Astrocyte (in vitro differentiated cells and primary cell): ENCODE measurements at places on chromosomes 7 and 10. TPM values are rescaled to one million over a fixed set of nuclear protein-coding genes. Genes with fewer than 3 reads are reported as not detected.

GRCh38 chr7:6576024-6576866, 1.0 kb upstream of the ZDHHC4 start:
- no peak for DNase-seq

DNA sequence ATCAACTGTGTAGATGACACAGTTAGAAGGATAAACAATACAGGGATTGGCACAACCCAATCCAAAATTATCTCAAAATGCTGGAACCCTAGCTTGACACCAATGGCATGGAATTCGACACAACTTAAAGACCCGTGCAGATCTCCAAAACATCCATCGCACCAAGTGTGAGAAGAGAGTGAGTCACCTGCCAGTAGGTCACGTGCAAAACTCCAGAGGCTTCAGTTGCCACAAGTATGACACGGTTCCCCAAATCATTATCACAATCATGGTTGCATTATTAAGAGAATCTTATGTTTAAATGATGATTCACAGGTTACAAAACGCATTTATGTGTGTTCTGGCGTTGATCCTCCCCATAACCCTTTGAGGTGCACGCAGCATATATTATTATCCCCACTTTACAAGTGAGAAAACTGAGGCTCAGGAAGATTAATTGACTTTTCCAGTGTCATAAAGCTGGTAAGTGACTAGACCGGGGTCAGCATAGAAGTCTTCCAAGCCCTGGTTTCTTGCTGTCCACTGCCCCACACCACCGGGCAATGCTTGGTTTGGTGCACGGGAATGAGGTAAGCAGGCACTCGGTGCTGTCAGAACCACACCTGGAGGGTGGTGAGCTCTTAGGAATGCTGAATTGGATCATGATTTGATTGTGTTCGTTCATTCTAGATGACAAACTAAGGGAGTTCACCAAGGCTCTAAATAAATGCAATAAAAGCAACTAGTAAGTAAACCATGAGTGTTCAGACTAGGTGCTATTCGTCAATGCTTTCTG, 23.6 kb upstream of the STK17A start:
- no peak for DNase-seq

The CLDN4 gene
- 13.7 and 32.5 TPM in 2 replicates for total RNA-seq

- DNase-seq: no peak
Observed at GRCh38 chr7:133771788-133772419, 355.2 kb upstream of the LRGUK start.

The OR9A2 gene
- total RNA-seq: not detected in 2 replicates

GRCh38 chr7:24346129-24346528, 62.1 kb downstream of the NPY start:
- no peak for DNase-seq

The ZNF716 gene
- total RNA-seq: not detected in 2 replicates

The ARHGEF35 gene
- 4.4 and 5.0 TPM in 2 replicates for total RNA-seq

The AKR1C2 gene
- total RNA-seq: 0.41 TPM in 1 of 2 replicates, not detected in the other

The PRSS1 gene
- total RNA-seq: not detected in 2 replicates

The SLC29A4 gene
- 7.0 and 8.2 TPM in 2 replicates for total RNA-seq

GRCh38 chr10:452512-453426, 236.7 kb downstream of the DIP2C start:
- DNase-seq: peak; percentile 16
